Globus pallidus (tissue), 1 donor: ENCODE measurements at places on chromosomes 3 and 15.
A peak's percentile ranks its signal among the peaks of the same experiment; 100 is the strongest.

GRCh38 chr3:46417841-46418611, 11.0 kb downstream of the CCRL2 start:
- no peak for DNase-seq

DNA sequence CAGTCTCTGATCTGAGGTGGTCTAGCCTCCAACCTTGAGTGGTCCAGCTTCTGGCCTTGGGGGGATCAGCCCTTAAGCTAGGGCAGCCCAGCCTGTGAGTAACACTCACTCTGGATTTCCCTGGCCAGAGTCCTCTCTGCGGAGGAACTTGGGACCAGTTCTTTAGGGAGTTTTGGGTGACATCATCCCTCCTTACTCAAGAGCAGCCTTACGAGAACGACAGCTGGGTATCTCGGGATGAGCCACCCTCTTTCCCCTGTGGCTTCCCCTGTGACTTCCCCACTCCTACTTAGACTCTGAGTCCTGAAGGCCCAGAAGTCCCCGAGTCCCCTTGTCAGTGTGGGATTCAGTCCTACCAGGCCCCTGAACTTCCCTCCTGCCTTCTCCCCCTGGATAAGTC, 10.2 kb upstream of the PLXND1 start:
- DNase-seq: no peak

DNA sequence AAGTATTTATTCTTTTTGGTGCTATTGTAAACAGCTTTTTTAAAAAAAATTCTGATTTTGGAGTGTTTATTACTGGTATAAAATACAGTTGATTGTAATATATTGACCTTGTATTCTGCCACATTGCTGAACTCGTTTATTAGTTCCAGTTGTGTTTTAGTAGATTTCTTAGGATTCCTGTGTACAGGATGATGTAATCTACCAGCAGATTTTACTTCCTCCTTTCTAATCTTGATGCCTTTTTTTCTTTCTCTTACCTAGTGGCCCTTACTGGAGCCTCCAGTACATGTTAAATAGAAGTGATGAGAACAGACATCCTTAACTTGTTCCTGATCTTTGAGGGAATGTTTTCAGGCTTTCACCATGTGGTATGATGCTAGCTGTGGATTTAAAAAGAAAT, 70.4 kb upstream of the KY start:
- DNase-seq: no peak

DNA sequence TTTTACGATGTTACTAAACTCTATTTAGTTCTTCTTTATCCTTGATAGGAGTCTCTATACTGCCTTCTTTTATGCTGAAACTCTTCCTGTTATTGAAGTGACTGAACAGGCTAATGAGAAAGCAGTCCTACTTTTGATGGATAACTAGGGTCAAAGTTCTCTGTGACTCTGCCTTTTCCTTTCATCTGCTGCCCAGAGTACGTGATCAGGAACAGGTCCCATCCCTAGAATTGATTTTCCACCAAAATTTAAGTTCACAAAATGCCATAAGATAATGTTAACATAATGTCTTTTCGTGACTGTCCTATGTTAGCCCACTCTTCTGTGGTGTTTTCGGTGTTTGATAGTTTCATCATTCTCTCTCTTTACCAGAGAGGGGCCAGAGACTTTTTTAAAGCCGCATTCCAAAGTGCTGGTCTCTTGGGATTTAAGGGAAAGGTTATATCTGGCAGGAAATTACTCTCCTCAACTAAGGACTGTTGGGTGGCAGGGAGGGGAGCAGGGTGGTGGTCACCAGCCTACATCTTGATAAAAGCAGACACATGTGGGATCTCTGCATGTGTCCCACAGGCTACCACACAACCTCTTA, 50.3 kb upstream of the PLXND1 start:
- no peak for DNase-seq

- no peak for DNase-seq
Measured at GRCh38 chr3:160245261-160245800, 20.1 kb downstream of the C3orf80 start.

- DNase-seq: no peak
Measured at GRCh38 chr3:153614563-153614962, 452.5 kb downstream of the RAP2B start.

DNA sequence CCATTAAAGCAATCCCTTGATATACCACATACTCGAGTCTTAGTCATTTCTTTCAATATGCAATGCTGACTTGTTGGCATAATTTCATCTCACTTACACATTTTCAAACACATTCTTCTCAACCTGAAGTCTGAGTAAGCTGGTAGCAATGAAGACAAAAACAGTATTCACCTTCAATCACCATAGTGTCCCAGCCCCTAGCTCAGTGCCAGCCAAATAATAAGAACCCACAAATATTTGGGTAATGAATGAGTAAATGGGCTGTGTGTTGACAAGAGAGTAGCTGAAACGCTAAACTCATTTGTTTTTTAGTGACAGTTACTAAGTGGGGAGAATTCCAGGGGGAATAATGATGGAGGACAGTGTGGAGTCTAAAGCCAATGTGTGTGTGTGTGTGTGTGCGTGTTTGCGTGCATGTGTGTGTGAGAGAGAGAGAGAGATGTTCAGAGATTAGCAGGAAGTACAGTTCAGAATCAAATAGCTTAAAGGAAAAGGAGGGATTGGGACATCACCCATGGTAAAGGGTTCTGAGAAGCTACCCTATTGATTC, 165.7 kb downstream of the GAP43 start:
- DNase-seq: no peak

DNA sequence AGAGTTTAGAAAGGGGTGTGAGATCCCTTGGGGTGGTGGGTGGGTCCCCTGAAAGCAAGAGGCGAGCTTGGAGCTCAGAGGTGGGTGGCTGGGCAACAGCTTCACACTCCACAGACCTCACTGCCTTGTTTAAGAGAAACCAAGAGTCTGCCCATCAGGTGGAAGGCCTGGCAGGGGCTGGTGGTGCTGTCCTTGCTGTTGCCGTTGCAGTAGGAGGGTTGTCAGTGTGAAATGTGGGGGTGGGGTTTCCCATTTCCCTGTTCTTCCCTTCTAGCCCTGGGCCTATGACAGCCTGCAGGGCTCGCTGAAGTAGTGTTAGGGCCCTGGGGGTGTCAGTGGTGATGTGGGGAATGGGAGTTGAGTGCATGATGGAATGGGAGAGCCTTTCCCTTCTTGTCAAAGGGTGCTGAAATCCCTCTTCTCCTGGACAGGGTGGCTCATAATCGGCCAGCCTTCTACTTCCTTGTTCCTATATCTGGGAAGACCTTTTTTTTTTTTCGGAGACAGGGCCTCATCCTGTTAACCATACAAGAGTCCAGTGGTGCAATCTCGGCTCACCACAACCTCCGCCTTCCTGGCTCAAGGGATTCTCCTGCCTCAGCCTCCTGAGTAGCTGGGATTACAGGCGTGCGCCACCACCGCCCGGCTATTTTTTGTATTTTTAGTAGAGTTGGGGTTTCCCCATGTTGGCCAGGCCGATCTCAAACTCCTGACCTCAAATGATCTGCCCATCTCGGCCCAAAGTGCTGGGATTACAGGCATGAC, 4.3 kb downstream of the PLEKHO2 start:
- no peak for DNase-seq

DNA sequence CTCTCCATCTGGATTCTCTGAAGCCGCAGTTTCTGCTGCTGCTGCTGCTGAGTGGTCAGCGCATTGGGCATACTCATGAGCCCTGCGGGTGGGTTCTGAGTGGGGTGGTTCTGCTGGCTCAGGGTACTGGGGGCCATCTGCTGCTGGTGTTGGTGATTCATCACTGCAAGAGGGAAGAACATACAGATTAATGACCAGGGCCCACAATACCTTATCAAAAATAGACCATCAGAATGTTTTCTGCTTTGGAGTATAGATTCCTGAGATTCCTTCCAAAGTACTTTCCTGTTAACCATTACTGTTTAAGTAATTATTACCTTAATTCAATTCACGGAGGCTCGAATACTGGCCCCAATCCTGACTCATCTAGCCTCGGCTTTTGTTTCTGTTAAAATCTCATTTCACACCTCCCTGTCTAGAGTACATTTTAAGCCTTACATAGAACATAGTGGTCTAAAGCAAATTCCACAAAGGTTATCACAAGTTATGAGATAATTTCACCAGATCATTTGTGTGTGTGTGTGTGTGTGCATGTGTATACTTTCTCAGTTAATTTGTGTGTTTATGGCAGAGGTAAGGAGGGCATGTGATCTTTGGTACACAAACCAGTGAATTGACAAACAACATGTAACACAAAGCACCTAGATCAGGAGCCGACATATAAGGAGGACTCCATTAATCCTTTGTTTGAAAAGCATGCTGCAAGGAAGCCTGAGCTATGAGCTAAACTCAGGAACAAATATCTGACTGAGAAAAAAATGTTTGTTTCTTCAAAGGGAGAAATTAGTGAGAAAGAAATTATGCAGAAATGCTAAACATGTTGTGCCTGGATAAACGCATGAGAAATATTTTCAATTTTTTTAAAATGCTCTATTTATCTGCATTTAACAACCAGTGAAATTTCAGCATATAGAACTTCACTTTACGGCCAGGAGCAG, 68.1 kb downstream of the TM4SF4 start:
- DNase-seq: no peak

DNA sequence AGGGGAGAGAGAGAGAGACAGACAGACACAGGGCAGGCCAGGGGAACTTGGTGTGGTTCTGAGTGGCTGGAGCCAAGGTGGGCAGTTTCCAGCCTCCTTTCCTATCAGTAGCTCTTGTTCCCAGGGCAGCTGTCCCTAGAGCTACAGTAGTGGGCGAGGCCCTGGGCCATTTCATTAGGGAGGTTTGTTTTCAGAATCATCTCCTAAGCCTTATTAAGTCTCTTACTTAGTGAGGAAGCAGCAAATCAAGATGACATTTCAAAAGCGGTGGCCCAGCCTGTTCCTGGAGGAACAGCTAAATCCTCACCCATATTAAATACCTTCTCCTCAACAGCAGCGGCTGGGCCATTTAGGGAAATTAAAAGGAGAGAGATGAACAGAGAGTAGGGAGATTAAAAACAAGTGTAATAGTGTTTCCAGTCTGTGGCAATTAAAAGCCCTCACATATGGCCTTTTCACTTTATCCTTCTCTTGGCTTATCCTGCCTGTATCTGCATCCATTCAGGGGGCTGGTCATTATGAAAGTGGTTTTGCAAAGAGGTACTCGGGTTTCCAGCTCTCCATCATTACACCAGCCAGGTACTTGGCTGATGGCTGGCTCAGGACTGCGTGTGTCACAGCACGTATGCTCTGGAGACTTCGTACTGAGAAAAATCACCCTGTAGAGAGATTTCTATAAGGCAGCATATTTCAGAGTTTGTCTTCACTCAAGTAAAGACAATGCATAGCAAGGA, 91.9 kb upstream of the PRR23C start:
- DNase-seq: no peak

- DNase-seq: peak; percentile 34
Measured at GRCh38 chr3:10845839-10846656, 30.0 kb downstream of the SLC6A11 start.

DNA sequence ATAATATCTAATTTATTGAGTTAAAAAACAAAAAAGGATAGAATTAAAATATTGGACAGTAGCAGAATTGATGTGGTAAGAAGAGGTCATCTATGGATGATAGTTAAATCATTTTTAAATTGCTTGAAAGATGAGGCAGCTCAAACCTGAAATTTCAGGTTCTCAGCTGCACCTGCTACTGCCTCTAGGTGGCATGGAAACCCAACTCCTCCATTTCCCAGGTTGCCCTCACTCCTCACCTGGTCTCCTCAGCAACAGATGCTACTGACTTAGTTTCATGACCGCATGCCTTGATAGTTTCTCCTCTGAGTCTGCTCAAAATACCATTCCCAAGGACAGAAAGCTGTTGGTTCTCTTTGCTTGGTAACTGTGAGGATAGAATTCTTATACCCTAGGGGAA, 148.1 kb downstream of the ABHD5 start:
- no peak for DNase-seq

DNA sequence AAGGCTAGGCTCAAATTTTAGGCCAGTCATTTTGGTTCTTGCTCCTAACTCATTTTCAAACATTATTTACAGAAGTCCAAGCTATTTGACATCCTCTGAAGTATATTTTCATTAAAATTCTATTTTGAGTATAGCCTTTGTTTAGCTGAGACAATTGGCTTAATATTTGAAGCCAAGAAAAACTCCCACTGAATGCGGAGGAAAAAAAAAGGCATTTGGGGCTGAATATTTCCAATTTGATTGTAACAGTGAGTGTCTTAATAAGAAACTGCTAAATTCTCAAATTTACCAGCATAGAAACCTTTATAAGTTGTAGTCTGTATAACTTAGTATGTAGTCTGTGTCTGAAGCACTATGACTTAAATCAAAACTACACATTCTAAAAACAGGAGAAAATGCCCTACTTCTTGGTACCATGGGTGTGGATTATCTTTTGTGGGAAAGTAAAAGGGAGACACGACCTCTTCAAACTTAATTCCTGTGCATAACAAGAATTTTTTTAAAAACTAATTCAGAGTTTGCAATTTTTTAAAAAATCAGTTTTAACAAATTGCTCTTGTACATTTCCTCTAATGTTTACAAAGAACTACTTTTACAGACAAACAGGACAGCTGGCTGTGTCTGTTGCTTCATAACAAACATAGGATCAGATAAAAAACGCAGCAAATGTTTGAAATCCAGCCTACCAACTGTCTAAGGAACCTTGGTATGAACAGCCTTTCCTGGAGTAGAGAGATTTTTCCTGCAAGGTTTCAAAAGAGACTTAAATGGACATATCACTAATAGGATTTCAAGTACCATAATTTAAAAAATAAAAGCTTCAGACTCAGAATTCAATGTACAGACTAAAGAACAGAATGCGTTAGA, 52.7 kb upstream of the LMOD3 start:
- peak; percentile 66 for DNase-seq

GRCh38 chr15:52220251-52220650, 29.1 kb upstream of the GNB5 start:
- no peak for DNase-seq

GRCh38 chr15:39736412-39737195, 46.0 kb downstream of the FSIP1 start:
- no peak for DNase-seq

DNA sequence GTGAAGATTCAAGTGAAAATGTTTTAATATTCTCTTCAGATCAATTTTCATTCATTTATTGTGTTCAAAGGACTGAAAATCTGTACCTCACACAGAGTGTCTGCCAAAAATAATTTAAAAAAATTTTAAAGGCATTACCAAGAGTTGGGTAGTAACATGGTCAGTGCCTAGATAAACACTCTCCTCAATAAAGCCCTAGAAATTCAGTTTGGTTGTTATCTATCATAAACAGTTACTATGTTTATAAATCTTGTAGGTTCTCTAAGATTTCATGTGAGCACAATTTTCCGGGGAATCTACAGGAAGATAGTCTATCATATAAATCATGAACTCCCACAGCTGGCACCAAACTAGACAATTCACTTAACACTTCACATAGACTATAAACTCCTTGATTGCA, 128.6 kb downstream of the GSK3B start:
- no peak for DNase-seq

GRCh38 chr15:82764117-82764490, 41.8 kb downstream of the FSD2 start:
- DNase-seq: no peak

GRCh38 chr3:60095516-60095915, 1045.7 kb upstream of the CFAP20DC start:
- no peak for DNase-seq

DNA sequence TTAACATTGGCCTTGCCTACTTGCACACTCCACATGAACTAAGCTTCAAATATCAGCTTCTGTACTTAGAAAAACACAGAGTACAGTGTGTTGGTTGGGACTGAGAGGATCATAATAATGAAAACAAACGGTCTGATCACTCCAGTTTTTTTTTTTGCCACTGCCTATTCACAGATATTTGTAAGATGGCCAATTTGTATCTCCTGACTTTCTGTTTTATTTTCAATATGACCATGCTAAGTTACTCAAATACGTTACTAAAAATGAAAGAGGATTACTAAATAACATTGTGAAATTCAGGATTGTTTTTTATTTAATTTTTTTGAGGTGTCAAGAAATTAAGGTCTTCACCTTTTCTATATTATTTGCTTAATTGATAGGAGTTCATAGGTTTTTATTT, 595.1 kb downstream of the TUSC7 start:
- DNase-seq: no peak
